ENCODE measurements at places on chromosomes 3 and 15.

GRCh38 chr15:78800806-78801205 lies 10.5 kb downstream of the ADAMTS7 start:
- H3K4me3 ChIP-seq = no peak overlapping the region
- H3K36me3 ChIP-seq = no peaks in the 10 kb centered on the region
- no peaks in the 10 kb centered on the region for H3K27me3 ChIP-seq
- H3K4me1 ChIP-seq = peaks cover 19% of the 10 kb centered on the region
- H3K27ac ChIP-seq = no peak overlapping the region
- no peak for DNase-seq

GRCh38 chr3:133137042-133137996 lies 99.1 kb downstream of the TMEM108 start:
- no peaks in the 10 kb centered on the region for H3K27me3 ChIP-seq
- H3K27ac ChIP-seq = no peak overlapping the region
- H3K4me3 ChIP-seq = no peak overlapping the region
- H3K36me3 ChIP-seq = no peaks in the 10 kb centered on the region
- no peak for DNase-seq

DNA sequence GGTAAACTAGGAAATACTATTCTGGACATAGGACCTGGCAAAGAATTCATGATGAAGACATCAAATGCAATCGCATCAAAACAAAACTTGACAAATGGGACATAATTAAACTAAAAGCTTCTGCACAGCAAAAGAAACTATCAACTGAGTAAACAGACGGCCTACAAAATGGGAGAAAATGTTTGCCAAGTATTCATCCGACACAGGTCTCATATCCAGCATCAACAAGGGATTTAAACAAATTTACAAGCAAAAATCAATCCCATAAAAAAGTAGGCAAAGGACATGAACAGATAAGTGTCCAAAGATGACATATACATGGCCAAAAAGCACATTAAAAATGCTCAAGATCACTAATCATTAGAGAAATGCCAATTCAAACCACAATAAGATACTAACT lies 1088.9 kb downstream of the NAALADL2 start:
- no peak for DNase-seq
- H3K27me3 ChIP-seq = no peaks in the 10 kb centered on the region
- H3K27ac ChIP-seq = no peak overlapping the region
- no peaks in the 10 kb centered on the region for H3K36me3 ChIP-seq

- no peaks in the 10 kb centered on the region for H3K36me3 ChIP-seq
- H3K4me3 ChIP-seq = no peak overlapping the region
- H3K4me1 ChIP-seq = no peaks in the 10 kb centered on the region
- H3K27me3 ChIP-seq = no peaks in the 10 kb centered on the region
These were observed 267.8 kb upstream of the CNTN4 start for GRCh38 chr3:1830851-1831250.

GRCh38 chr3:104956620-104957345 lies 409.9 kb upstream of the ALCAM start:
- H3K4me1 ChIP-seq = peaks cover 13% of the 10 kb centered on the region
- DNase-seq = no peak
- no peaks in the 10 kb centered on the region for H3K36me3 ChIP-seq
- no peaks in the 10 kb centered on the region for H3K27me3 ChIP-seq

DNA sequence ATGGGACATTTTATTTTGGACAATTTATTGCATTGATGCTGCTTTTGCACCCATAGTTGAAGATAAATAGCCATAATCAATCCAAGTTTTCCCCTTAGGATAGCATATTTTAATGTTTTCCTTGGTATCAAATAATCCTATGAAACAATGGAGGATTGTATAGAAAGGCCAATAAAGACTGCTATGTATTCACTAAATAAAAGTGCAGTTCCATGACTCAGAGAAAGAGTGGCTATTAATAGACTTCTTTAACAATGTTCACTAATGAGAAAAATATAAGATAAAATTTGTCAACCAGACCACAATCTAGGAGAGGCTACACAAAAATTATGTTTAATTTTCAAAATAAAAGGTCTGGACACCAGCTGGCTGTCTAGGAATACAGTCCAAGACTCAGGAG lies 560.9 kb upstream of the AGTR1 start:
- H3K4me1 ChIP-seq = no peaks in the 10 kb centered on the region
- H3K4me3 ChIP-seq = no peak overlapping the region
- DNase-seq = no peak
- H3K27me3 ChIP-seq = no peaks in the 10 kb centered on the region
- no peak overlapping the region for H3K27ac ChIP-seq
- no peaks in the 10 kb centered on the region for H3K36me3 ChIP-seq
